ENCODE measurements at places on chromosomes 5 and 9. TPM values are rescaled to one million over a fixed set of nuclear protein-coding genes. Genes with fewer than 3 reads are reported as not detected.

IL4 gene
- not detected for total RNA-seq

DEPDC1B gene
- 38.6 TPM for total RNA-seq

SAPCD2 gene
- total RNA-seq = 51.3 TPM

WDR70 gene
- total RNA-seq = 19.0 TPM

C9orf153 gene
- not detected for total RNA-seq

PRLR gene
- total RNA-seq = 0.35 TPM

Measured in epithelial cell of proximal tubule (primary cell).